Neural progenitor cell (in vitro differentiated cells): ENCODE measurements at places on chromosomes 16 and 17. TPM values are rescaled to one million over a fixed set of nuclear protein-coding genes. Genes with fewer than 3 reads are reported as not detected.

The KRT16 gene
- total RNA-seq = not detected in 2 replicates

The NXPH3 gene
- total RNA-seq = 3.6 and 10.7 TPM in 2 replicates

The RPAIN gene
- 116 and 121 TPM in 2 replicates for total RNA-seq

The SLC5A10 gene
- total RNA-seq = not detected in 2 replicates

The NUDT7 gene
- 9.7 and 10.8 TPM in 2 replicates for total RNA-seq

The SLC16A11 gene
- not detected in 2 replicates for total RNA-seq

The PRR35 gene
- total RNA-seq = not detected in 2 replicates

GRCh38 chr17:56978441-56979090 lies 635 bp downstream of the SCPEP1 start:
- H3K36me3 ChIP-seq = no peaks in the 10 kb centered on the region
- H3K27me3 ChIP-seq = peaks cover 12% of the 10 kb centered on the region
- H3K4me3 ChIP-seq = peak overlapping the region; percentile 53
- H3K27ac ChIP-seq = no peak overlapping the region

DNA sequence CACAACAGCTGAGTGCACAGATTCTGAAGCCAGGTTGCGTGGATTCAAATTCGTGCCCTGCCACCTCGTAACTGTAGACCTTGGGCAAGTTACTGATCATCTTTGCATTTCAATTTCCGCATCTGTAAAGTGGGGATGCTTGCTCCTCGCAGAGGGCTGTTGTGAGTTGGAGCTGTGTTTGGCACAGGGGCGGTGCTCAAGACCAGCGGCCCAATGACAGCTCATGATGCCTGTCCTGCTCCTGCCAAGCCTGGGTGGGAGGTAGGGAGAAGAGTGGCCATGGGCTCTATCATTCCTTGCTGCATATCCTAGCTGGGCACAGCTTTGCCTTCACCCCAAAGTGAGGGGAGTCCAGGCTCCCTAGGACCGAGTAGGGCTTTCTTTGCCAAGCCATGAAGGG lies 12.6 kb downstream of the NXPH3 start:
- no peak overlapping the region for H3K27ac ChIP-seq
- H3K4me1 ChIP-seq = no peaks in the 10 kb centered on the region

DNA sequence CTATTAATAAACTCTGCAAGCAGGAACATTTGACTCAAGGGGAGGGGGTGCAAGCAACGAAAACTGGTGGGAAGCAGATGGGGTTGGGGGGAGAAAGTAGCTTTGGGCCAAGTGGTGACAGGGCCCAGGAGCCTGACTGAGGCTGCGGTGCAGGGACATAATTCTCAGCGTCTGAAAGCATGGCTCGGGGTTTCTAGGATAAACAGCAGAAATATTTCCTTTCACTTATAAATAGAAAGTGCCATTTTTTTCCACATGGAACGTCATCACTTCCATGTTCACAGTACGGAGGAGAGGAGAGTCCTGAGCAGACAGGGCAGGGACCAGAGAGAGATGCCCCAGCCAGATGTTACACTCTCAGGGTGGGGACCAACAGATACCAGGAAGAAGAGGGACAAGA lies 197.1 kb downstream of the ZFHX3 start:
- no peak overlapping the region for H3K27ac ChIP-seq
- no peak overlapping the region for H3K4me3 ChIP-seq
- H3K27me3 ChIP-seq = no peaks in the 10 kb centered on the region
- no peak for DNase-seq
- no peaks in the 10 kb centered on the region for H3K36me3 ChIP-seq
- peaks cover 20% of the 10 kb centered on the region for H3K4me1 ChIP-seq

DNA sequence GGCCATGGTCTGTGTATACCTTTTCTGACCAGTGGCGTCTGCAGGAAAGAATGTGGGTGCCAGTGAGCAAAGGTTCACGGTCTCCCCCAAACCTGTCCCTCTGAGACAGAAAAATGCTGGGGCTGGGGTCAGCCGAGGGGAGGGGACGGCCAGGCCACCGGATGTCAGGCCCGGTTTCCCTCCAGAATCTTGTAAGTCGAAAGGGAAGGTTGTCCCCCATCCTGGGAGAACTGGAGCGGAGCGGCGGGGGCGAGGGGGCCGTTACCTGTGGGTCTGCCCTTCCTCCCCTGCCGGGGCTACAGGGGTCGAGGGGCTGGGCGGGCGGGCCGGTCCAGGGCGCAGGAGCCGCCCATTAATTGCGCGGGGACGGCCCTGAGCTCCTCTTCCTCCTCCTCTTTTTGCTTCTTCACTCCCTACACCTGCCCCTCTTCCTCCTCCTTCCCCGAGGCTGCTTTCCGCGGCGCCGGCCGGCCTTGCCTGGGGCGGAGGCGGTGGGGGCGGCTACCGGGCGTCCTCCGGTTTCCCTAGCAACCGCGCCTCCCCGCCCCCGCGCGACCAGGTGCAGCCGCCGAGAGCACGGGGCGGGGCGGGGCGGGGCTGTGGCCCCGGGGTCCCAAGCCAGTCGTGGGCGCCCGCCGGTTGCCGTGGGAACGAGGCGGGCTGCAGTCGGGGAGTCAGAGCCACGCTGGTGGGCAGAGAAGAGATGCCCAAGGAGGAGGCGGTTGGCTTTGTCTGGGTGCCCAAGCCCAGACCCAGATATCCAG lies at the start of gene MARCHF10:
Gene MARCHF10, minus strand, starts transcription at position 503 of the 764 bp plus-strand sequence. CDS start 6,579 bp downstream, outside the sequence.
- peak; percentile 79 for DNase-seq
- H3K27ac ChIP-seq = no peak within 1 kb of the TSS
- no peaks in the 10 kb centered on the region for H3K36me3 ChIP-seq
- peaks cover 5% of the 10 kb centered on the region for H3K4me1 ChIP-seq
- H3K4me3 ChIP-seq = peak within 1 kb of the TSS; percentile 53
- peaks cover 6% of the 10 kb centered on the region for H3K27me3 ChIP-seq

- no peaks in the 10 kb centered on the region for H3K27me3 ChIP-seq
- peaks cover 10% of the 10 kb centered on the region for H3K4me1 ChIP-seq
- H3K4me3 ChIP-seq = no peak overlapping the region
Measured at GRCh38 chr17:72943826-72944689, 148.4 kb downstream of the SLC39A11 start.

DNA sequence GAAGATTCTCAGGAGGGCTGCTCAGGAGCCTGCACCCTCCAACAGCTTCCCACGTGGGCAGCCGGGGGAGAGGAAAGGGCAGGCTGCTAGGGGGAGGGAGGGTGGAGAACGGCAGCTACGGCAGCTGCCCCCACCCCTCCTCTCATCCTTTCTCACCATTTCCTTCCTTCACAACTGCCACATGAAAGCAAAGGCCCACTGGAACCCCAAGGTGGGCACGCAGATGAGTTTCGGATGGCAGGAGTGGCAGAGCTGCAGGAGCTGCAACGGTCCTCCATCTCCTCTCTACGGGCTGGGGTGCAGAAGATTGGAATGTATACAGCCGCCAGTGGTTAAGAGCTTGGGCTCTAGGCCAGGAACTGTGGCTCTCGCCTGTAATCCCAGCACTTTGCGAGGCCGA lies 77.7 kb downstream of the GAS7 start:
- no peak overlapping the region for H3K27ac ChIP-seq
- no peak for DNase-seq
- no peak overlapping the region for H3K4me3 ChIP-seq
- H3K27me3 ChIP-seq = no peaks in the 10 kb centered on the region

DNA sequence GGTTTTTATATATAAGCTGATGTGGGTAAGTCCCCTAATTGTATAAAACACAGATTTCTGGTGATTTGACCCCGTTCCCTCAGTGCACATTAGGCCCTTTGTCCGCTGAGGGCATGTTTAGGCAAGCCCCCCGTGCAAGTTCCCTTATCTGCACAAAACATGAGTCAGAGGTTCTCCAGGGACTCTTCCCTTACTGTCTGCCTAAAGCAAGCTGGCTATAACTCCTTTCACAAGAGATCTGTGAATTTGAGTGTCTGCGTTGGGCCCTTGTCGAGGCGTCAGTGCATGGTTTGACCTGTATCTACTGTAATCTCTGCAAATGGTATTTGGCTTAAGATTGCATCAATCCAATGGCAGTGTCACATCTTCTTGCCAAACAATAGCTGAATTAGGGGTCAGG lies 712.8 kb downstream of the CDH8 start:
- H3K36me3 ChIP-seq = no peaks in the 10 kb centered on the region
- H3K27me3 ChIP-seq = no peaks in the 10 kb centered on the region
- DNase-seq = no peak
- no peak overlapping the region for H3K4me3 ChIP-seq
- peaks cover 13% of the 10 kb centered on the region for H3K4me1 ChIP-seq

DNA sequence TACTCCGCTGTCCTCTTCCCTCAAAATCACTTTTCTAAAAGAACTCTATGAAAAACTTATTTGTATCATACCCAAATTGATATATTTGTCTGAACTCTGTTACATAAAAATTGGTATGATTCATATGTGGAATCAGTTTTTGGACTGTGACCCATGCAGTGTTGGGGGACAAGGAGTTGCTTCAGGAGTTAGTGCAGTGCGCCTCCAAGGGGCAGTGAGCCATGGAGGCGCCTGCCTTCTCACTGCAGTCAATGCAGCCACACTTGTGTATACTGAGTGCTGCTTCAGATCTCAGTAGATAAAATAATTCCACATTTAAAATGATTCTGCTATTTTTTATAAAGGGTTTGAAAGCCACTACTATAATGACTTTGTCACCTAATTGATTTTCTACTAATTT lies 32.5 kb downstream of the DGKE start:
- H3K27me3 ChIP-seq = no peaks in the 10 kb centered on the region
- no peak overlapping the region for H3K27ac ChIP-seq

GRCh38 chr17:79797492-79798298 lies 818 bp upstream of the CBX8 start:
- peaks cover 56% of the 10 kb centered on the region for H3K4me1 ChIP-seq
- no peak overlapping the region for H3K27ac ChIP-seq
- peak overlapping the region; percentile 80 for H3K4me3 ChIP-seq

- H3K36me3 ChIP-seq = no peaks in the 10 kb centered on the region
- no peaks in the 10 kb centered on the region for H3K27me3 ChIP-seq
- no peak overlapping the region for H3K4me3 ChIP-seq
- no peaks in the 10 kb centered on the region for H3K4me1 ChIP-seq
- DNase-seq = no peak
Measured at GRCh38 chr16:5001571-5001970, 32.2 kb downstream of the NAGPA start.
